ENCODE measurements at places on chromosomes 4 and X.

DNA sequence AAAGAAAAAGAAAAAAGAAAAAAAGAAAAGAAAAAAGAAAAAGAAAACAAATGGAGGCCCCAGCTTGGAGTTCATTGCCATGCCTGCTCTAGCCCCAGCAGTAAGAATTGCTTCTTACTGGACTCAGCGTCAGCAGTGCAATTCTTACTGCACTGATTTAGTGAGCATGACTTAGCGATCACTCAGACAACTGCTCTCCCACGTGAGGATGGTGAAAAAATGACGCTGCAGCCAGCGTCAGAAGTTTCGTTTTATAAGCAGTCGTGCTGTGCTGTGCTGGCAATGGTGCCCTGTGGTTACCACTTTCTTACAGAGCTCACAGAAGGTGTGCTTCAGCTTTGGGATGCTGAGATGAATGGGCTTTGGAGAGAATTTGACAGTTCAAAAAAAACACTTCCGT is 68.3 kb upstream of the DDX3X start:
- DNase-seq = peak; percentile 69

- peak; percentile 76 for DNase-seq
Observed at GRCh38 chr4:16001484-16001858, 38.5 kb upstream of the FGFBP2 start.

GRCh38 chr4:23516716-23517115 is 373.1 kb downstream of the PPARGC1A start:
- no peak for DNase-seq

GRCh38 chr4:36235306-36235705 is 9.0 kb downstream of the ARAP2 start:
- peak; percentile 91 for DNase-seq

DNA sequence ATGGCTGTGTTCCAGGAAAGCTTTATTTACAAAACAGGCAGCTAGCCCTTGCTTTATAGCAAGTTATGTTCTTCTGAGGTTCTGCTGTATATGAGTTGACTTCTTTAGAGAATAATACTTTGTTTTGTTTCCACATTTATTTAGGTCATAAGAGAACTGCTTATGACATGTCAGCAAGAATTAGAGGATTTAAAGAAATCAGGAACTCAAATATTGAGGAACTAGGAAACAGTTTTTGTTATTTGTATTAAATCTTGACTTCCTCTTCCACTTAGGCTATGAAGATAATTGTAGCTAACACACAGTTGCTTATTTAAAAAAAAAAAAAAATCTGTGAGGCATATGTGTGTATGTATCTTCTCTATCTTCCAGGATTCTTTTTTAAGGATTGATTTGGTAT is 14.3 kb downstream of the ZRSR2 start:
- DNase-seq = no peak

DNA sequence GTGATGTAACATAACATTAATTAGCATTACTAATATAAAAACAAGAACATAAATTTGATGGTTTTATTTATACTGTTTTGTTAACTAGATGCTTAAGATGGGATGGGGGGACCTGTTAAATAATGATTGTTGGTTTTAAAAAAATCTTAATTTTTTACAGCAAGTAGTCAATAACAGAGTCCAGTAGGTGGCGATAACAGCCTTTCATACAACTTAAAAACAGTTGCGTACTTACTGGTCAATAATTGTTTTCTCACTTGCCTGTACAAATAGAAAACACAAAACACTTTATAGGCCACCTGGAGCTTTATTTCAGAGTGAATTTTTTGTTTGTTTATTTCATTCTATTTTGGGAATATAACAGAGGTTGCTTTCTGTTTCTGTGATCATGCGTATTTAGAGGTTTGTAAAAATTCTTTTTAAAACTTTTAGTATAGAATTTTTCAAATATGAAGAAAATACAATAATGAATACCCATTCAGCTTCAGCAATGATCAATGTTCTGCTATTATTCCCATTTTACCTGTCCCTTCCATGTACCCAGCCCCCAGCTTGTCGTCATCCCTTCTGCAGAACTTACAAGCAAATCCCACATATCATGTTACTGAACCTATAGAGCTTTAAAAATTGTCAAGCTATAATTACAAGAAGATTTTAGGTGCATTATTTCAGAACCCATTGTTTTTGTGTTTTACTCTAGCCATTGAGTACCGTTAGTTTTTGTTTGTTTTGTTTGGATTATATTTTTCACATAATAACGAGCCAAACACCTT is 97.1 kb downstream of the MRPL1 start:
- DNase-seq = peak; percentile 80

- DNase-seq = no peak
Observed at GRCh38 chrX:1420371-1420770, 28.5 kb upstream of the SLC25A6 start.

All from trophoblast cell (in vitro differentiated cells and primary cell).